ENCODE measurements at places on chromosomes 1 and 21. TPM values are rescaled to one million over a fixed set of nuclear protein-coding genes. Genes with fewer than 3 reads are reported as not detected.

- no peak for DNase-seq
Measured at GRCh38 chr1:20375563-20375962, 84.9 kb downstream of the VWA5B1 start.

The DNAJB4 gene
- 87.0 TPM for polyA plus RNA-seq

GRCh38 chr21:34807146-34807880, 138.5 kb downstream of the CLIC6 start:
- DNase-seq, result no peak

The GJA5 gene
- 15.8 TPM for polyA plus RNA-seq

DNA sequence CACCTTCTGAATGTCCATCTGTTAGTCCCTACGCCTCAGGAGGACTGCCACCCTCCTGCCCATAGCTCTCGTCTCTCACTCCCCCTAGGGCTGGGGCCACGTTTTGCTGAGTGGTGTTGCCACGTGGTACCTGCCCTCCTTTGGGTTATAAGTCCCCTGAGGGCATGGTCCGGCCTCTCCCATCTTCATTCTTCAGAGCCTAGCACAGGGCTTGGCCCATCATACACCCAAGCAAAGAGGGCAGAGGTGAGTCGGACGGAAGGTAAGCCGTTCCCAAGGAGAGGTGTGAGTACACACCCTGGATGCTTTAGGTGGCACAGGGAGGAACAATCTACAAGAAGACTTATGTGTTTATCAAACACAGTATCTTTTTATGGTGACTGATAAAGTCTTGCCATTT, 10.9 kb downstream of the PADI2 start:
- DNase-seq, result no peak

- DNase-seq, result no peak
Measured at GRCh38 chr1:107695341-107695740, 269.6 kb downstream of the VAV3 start.

The TLR5 gene
- polyA plus RNA-seq, result 5.7 TPM

GRCh38 chr1:225469051-225469450, 41.2 kb upstream of the LBR start:
- DNase-seq, result no peak

DNA sequence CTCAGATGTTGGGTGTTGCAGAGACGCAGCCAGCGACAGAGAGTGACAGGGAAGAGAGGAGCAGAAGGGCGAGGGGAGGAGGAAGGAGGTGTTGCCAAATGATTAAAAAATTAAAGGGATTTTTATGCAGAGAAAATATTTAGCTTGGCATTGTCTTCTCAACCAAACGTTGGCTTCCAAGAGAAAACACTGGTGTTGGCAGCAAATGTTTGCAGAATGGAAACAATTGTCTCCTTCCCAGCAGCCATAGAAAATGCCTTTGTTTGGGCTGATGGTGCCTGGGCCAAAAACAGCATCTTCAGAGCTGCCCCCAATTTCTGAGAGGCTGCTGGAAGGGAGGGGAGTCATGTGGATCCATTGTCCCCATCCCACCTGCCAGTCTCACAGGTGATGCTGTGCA, 29.7 kb upstream of the GRIK3 start:
- DNase-seq, result no peak

- no peak for DNase-seq
Measured at GRCh38 chr1:43648221-43648847, 1.6 kb upstream of the KDM4A start.

The CCDC24 gene
- 0.78 TPM for polyA plus RNA-seq

- no peak for DNase-seq
Measured at GRCh38 chr1:37850352-37850955, 8.9 kb downstream of the MTF1 start.

- DNase-seq, result no peak
Measured at GRCh38 chr21:31730712-31731055, 1.2 kb downstream of the SCAF4 start.

GRCh38 chr21:40242586-40243265, 375.5 kb downstream of the PCP4 start:
- no peak for DNase-seq

DNA sequence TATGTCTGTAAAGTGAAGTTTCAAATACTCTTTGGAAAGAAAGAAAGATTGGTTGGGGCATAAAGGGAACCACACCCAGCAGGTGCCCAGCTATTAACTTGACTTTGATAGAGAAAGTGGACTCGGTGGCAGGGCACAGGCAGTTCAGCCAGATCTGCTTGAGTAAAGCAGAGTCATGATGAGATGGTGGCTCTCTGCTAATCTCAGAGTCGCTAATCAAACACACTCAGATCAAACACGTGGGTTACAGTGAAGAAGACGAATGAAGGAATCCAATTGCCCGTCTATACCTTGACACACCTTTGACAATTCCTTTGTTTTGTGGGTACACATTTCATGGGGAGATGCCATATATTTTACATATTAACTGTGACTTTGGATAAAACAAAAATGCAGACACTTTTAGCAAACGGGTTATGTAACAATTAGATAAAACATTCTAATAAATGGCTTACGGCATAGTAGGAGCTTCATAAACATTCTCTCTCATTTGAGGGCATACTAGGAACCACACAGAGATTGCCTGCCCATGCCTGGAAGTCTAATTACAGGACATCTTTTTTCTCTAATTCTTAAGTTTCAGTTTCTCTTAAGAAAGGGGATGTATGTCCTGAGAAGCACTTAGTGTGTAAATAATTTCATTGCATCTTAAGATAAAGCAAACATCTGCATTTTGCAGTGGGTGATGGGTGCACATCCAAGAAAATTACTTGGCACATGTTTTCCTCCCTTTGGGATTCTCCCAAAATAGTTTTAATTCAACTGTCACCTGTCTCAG, 7.2 kb downstream of the CBR1 start:
- DNase-seq, result no peak

DNA sequence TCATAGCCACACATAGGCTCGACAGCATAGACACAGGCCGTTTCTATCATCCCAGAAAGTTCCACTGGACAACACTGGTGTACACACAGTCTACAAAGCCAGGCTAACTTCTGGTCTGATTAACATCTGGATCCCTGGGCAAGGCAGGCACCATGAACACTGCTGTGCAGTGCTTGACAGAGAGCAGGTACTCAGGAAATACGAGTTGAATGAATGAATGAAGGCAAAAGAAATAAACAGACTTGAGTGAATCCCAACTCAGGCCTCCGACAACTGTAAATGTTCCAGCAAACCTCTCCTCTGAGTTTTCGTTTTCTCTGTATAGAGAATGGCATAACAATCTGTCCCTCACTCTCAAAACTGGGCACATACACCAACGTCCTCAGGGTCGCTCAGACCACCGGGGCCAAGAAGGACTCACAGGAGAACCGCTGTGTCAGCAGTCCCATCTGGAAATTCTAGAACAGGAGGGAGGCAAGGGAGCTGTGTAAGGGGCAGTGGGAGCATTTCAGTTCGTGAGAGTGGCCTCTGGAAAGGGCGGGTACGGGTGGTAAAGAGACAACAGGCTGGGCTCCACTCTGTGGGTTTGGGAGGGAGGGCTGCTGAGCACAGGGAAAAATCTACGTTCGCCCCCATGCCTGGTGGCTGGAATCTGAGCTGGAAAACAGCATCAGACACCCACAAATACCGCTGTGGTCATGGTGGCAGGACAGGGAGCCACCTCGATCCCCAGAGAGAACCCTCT, 15.1 kb upstream of the ECE1 start:
- no peak for DNase-seq

The B3GALT2 gene
- polyA plus RNA-seq, result 7.9 TPM

DNA sequence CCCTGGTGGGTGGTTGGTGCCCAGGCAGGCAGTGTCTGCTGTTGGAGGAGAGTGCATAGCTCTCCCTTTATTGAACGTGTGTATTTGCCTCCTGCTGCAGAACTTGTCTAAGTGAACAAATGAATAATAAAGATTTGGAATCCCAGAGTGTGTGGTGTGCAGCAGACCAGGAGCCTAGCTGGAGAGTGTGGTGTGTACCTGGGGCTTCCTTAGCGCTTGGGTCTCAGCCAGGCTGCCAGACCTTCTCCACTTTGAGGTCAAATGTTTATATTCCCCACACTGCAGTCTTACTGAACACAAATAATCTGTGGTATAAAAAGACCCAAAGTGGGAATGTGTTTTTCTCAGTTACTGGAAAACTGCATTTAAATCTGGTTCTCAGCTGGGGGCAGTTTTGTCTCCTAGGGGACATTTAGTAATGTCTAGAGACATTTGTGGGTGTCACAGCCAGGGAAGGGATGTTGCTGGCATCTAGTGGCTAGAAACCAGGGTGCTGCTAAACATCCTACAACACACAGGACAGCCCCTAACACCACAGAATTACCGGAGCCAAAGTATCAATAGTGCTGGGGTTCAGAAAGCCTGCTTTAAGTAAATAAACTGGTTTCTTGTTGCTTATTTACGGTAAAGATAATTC, 23.6 kb downstream of the SLC37A1 start:
- DNase-seq, result no peak

DNA sequence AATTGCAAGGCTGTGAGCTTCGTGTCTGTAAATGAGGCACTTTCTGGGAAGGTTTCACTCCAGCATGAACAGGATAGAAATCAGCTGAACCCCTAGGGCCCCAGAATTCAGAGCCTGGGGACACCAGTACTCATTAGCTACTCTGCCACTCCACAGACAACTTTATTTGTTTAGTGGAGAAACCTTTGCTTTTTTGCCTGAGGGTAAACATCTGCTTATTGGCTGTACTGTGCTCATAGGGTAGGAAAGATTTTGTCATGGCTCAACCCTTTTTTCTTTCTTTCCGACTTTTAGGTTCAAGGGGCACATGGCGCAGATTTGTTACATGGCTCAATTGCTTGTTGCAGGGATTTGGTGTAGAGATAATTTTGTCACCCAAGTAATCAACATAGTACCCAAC, 138.4 kb upstream of the BACE2 start:
- no peak for DNase-seq

The SPRR2B gene
- not detected for polyA plus RNA-seq

DNA sequence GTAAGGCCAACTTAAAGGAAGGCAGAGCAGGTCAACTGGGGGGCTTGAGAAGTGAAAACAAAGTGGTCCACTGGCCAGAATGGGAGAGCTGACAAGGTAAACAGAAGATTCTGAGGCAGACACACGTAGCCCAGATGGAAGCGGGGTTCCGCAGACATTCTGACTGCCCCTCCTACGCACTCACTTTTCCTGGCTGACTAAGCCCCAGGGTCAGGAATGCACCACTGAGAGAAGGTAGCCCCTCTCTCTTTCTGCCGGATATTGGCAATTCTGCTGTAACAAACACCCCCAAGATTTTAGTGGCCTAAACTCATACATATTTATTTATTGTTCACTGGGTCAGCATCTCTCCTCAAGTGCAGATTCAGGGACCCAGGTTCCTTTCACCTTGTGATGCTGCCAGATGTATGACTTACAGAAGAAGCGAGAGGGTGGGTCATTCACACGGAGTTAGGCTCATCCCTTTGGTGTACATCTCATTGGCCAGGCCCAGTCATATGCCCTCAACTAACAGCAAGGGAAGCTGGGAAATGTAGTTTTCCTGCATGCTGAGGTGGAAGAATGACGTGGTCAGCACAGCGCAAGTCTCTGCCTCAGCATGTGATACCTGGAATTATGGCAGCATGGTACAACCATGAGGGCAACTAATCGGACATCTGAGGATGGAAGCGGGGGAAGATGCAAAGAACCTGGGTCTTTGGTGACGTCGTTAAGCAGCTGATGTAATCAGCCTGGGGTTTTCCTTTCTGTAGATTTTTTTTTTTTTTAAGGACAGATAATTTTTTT, 43.4 kb upstream of the MRPS6 start:
- DNase-seq, result no peak

GRCh38 chr1:243483071-243483771, 227.4 kb downstream of the SDCCAG8 start:
- no peak for DNase-seq

- no peak for DNase-seq
Measured at GRCh38 chr1:183577897-183578465, 12.3 kb downstream of the NCF2 start.

GRCh38 chr1:40308036-40308727, 8.9 kb downstream of the COL9A2 start:
- no peak for DNase-seq

DNA sequence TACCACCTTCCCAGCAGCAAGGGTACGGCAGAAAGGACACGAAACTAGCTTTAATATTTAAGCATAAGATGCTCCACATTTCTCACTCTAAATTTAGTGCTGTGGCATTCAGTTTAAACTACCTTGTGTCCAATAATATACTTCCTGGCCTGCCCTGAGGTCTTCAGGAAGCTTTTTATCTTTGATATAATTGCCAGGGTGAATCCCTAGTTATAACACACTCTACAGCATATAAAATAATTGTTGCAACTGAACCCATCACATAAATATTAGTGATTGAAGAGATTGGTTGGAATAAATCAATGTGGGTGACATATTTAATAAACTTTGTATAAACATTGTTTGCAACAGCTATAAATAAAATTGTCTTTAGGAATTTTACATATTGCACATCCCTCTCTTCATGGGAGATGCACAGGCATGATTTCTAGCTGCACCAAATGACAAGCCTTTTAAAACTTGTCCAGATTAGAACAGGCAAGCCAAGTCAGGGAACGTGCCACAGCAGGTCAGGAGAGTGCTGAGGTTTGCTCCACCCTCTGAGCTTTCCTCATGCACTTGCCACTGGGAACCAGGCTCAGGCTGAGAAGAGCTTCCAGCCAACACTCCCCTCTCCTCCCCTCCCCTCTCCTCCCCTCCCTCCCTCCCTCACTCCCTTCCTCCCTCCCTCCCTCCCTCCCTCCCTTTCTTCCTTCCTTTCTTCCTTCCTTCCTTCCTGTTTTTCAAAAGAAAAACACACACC, 623.2 kb upstream of the PKN2 start:
- DNase-seq, result no peak

DNA sequence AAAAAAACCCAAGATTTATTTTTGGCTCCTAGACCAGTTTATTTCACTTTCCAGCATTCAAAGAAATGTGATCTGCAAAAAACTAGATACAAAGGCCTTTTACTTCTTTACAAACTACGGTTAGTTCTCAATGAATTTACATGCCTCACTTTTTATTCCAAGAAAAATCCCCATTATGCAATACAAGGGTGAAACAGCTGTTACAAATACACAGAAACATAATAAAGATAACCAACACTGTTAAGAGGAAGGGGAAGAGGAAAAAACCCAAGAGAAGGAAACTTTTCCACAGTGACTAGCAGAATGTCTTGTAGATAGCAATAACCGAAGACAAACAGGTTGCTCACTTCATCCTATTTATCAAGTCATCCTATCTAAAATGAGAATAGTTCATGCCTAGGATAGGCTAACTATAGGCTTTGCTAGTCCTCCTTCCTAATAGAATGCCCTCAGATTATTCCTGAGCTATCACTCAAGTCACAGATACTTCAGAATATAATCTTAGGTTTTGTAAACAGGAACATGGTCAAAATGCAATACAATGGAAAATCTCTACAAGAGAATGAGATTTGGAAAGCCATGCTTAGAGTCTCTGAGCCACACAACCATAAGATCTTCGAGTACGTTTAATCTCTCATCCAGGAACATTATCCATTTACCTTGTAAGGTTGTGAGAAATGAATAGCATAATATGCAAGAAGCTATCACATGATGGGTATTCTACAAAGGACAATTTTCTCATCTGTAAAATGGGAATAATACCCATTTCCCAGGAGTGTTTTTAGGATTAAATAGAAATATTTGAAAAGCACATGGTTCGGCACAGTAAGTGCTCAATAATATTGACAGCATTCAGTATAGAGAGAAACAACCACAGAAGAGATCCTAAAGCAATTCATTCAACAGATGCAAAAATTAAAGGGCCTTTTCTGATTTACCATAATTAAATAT, 5.4 kb downstream of the PNRC2 start:
- DNase-seq, result no peak

Measured in forelimb muscle (tissue), 1 donor.